Activated CD4-positive, CD25-positive, alpha-beta regulatory T cell (primary cell): ENCODE measurements at places on chromosomes 16 and 17.

- no peak for DNase-seq
Measured at GRCh38 chr17:49290690-49291359, 60.2 kb upstream of the PHOSPHO1 start.

DNA sequence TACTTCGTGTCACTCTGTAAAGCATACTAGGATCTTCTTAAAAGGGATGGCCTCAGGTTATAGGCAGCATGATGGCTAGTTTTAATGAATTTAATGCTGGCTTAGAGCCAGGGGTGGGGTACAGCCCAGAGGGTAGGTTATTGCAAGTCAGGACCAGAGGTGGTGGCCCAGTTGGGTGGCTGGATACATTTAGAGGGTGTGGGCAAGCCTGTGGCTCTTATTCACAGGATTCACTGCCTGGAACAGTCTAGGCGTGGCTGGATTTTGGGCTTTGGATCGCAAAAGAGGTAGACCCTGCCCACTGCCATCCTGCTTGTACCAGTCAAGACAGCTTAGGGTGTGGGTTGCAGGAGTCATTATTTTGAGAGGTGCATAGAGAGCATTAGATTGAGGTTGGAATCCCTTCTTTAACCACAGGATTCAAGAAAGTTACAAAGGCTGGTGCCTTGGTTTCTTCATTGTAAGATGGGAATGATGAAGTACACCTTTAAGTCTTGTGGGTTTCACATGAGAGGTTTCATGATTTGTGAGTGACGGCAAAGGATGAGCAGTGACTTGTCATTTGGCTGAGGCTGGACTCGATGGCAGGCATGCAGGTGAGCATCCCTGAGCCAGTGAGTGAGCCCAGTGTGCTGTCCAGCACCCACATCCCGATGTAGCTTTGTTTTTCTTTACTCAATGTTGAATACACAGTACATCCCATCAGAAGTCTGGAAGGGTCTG lies 85.2 kb downstream of the KSR1 start:
- no peak for DNase-seq

DNA sequence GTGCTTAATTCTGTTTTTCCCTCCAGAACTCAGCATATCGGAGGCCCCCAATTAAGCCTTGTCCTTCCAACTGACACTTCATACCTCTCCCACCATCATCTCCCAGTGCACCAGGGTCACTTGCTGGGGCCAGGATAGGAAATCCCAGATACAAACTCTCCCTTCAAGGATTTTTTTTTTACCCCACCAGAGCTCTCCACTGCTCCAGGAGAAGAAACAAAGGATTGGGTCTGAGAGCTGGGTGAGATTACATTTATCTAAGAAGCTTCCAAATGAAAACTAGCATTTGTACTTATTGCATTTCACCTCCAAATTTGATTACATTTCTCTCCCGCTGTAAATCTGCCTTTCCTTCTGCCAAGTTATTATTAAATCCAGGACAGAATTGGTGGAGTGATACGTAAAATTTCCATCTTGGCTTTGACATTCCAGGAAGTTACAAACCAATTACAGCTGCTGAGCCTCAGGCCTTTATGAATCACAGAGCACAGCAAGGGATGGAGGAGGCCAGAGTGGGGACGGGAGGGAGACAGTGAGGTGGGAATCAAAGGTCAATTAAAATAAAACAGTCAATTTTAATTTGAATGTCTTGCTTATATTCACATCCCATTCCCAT lies 123.5 kb downstream of the USP31 start:
- DNase-seq: no peak

GRCh38 chr17:37847811-37848331 lies 76.3 kb upstream of the TBC1D3K start:
- no peak for DNase-seq

DNA sequence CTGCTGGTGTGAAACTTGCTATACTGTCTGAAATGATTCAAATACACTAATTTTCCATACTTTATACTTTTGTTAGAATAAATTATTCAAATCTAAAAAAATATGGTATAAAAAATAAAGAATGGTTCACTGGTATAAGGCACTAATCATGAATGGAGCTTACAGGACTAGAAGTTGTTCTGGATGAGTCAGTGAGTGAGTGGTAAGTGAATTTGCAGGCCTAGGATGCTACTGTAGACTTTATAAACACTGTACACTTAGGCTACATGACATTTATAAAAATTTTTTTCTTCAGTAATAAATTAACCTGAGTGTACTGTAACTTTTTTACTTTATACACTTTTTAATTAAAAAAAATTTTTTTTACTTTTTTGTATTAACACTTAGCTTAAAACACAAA lies 95.5 kb downstream of the MAP2K4 start:
- DNase-seq: no peak

- no peak for DNase-seq
Measured at GRCh38 chr17:31608659-31609254, 217.3 kb downstream of the RAB11FIP4 start.

DNA sequence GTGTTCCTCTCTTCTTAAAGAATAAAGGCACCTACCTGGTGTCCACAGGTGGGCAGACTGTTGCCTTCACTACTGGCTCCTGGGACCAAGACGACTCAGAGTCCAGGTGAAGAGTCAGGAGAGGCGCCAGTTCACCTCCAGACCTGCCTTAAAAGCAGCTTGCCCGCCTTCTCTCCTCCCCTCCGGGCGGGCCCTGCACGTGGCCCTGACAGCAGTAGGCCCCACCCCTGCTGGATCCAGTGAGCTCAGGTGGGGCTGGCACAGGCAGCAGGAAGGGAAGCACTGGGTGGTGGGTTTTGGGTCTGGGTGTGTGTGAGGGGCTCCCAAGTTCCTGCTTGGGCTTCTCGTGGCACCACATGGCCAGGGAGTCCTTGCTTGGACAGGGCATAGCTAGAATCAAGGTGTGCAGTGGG lies at the start of gene TNS4:
TNS4 (minus strand) TSS at position 125 of the 413 bp plus-strand sequence. CDS start 5,198 bp downstream, outside the sequence.
- DNase-seq: no peak

GRCh38 chr17:58352596-58353388 lies 791 bp upstream of the SUPT4H1 start:
- DNase-seq: no peak

GRCh38 chr16:58515871-58516767 lies 802 bp downstream of the SETD6 start:
- no peak for DNase-seq
